ENCODE measurements at places on chromosomes 2 and 18. TPM values are rescaled to one million over a fixed set of nuclear protein-coding genes. Genes with fewer than 3 reads are reported as not detected.

Gene UGT1A4
- total RNA-seq, result not detected

- H3K27me3 ChIP-seq, result no peaks in the 10 kb centered on the region
- H3K4me1 ChIP-seq, result peaks cover 17% of the 10 kb centered on the region
- DNase-seq, result no peak
Observed at GRCh38 chr2:101520246-101520645, 45.3 kb upstream of the RFX8 start.

Gene OTOS
- not detected for total RNA-seq

- no peaks in the 10 kb centered on the region for H3K4me1 ChIP-seq
- H3K27me3 ChIP-seq, result no peaks in the 10 kb centered on the region
- H3K4me3 ChIP-seq, result no peak overlapping the region
- H3K36me3 ChIP-seq, result no peaks in the 10 kb centered on the region
- DNase-seq, result no peak
Observed at GRCh38 chr2:232329716-232330067, 48.9 kb upstream of the ALPP start.

DNA sequence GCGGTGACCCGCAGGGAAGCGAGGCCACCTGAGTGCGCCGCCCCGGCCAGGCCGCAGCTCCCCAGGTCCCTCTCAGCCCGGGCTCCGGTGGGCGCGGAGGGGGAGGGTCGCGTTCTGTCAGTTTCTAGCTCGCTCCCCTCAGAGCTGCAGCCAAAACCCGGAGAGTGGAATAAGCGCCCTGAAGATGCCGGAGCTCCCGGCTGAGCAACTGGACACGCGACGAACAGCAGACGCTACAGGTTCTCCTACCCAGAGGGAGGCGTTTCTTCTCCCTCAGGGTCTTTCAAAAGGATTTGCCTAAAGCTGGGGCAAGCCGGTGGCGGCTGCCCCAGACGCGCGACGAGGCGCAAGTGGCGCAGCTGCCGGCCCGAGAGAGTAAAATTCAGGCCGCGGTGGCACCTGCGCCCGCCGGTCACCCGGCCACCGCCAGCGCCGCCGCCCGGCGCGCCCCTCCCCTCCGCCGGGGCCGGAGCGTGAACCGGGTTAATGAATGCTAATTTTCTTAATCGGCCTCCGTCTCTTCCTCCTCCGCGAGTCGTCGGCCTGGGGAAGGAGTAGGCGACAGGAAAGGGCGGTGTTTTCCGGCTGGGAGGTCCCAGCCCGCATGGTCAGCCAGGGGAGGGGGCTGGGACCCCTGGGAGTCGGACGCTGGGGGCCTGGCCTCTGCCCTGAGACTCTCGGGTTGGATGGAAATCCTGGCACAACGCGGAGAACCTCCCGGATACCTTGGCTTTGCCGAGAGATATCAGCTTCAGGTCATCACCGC, 845 bp upstream of the CDC42EP3 start:
- H3K27ac ChIP-seq, result peak overlapping the region; percentile 93
- peak; percentile 82 for DNase-seq
- no peaks in the 10 kb centered on the region for H3K27me3 ChIP-seq
- H3K36me3 ChIP-seq, result no peaks in the 10 kb centered on the region

Gene FBXO15
- not detected for total RNA-seq

DNA sequence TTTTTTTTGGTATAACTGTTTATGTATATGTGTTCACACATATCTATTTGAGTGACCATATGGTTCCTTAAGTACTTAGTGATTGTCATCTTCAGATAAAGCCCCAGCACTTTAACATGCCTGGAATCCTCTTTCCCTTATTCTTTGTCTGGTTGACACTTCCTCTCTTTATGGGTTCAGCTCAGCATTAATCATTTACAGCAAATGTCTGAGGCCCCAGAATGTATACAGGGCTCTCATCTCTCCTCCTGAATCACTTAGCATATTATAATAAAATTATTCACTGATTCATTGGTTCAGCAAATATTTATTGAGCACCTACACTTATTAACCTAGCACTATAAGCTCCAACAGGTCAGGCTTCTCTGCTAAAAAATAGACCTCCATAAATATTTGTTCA, 43.5 kb upstream of the CD28 start:
- H3K27me3 ChIP-seq, result no peaks in the 10 kb centered on the region
- H3K36me3 ChIP-seq, result no peaks in the 10 kb centered on the region
- H3K4me1 ChIP-seq, result no peaks in the 10 kb centered on the region

GRCh38 chr18:57798713-57799373, 4.3 kb downstream of the ATP8B1 start:
- H3K4me1 ChIP-seq, result peaks cover 29% of the 10 kb centered on the region
- no peak overlapping the region for H3K27ac ChIP-seq
- no peak overlapping the region for H3K4me3 ChIP-seq
- H3K27me3 ChIP-seq, result no peaks in the 10 kb centered on the region
- DNase-seq, result no peak

GRCh38 chr18:47204908-47205522, 28.9 kb upstream of the IER3IP1 start:
- no peak overlapping the region for H3K27ac ChIP-seq
- DNase-seq, result no peak
- H3K4me3 ChIP-seq, result no peak overlapping the region
- H3K36me3 ChIP-seq, result no peaks in the 10 kb centered on the region
- no peaks in the 10 kb centered on the region for H3K4me1 ChIP-seq

GRCh38 chr2:46461709-46462171, 17.6 kb upstream of the TMEM247 start:
- H3K36me3 ChIP-seq, result no peaks in the 10 kb centered on the region
- peaks cover 18% of the 10 kb centered on the region for H3K4me1 ChIP-seq
- H3K27ac ChIP-seq, result no peak overlapping the region
- H3K4me3 ChIP-seq, result no peak overlapping the region

DNA sequence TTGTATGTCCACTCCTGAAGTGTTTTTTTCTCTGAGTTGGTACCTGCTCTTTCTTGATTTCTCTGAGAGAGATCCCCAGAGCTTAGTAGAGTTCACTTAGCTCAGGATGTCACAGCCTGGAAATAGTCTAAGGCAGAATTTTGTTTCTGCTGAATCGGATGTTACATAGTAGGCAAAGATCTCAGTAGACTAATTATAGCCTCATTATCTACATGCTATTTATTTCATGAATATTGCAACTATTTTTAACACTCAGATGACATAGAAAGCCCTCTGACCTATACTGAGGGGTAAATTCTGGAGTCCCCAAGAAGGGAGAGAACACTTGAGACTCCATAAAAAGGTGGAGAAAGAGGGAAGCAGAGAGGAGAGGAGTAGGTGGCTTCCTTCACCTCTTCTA, 160.2 kb downstream of the FHOD3 start:
- H3K4me3 ChIP-seq, result no peak overlapping the region
- H3K27me3 ChIP-seq, result no peaks in the 10 kb centered on the region
- H3K27ac ChIP-seq, result no peak overlapping the region

GRCh38 chr2:223020971-223021675, 30.9 kb upstream of the KCNE4 start:
- H3K4me3 ChIP-seq, result no peak overlapping the region
- no peak overlapping the region for H3K27ac ChIP-seq
- H3K27me3 ChIP-seq, result no peaks in the 10 kb centered on the region
- no peaks in the 10 kb centered on the region for H3K4me1 ChIP-seq
- no peaks in the 10 kb centered on the region for H3K36me3 ChIP-seq
- DNase-seq, result no peak

- H3K27ac ChIP-seq, result no peak within 1 kb of the TSS
- H3K36me3 ChIP-seq, result no peaks in the 10 kb centered on the region
- H3K27me3 ChIP-seq, result peaks cover 46% of the 10 kb centered on the region
- H3K4me1 ChIP-seq, result peaks cover 19% of the 10 kb centered on the region
- peak within 1 kb of the TSS; percentile 52 for H3K4me3 ChIP-seq
Observed at GRCh38 chr18:74457043-74457724, at the start of gene DIPK1C. DIPK1C (minus strand) TSS chr18:74457308; CDS start chr18:74457259, 49 bp downstream.

DNA sequence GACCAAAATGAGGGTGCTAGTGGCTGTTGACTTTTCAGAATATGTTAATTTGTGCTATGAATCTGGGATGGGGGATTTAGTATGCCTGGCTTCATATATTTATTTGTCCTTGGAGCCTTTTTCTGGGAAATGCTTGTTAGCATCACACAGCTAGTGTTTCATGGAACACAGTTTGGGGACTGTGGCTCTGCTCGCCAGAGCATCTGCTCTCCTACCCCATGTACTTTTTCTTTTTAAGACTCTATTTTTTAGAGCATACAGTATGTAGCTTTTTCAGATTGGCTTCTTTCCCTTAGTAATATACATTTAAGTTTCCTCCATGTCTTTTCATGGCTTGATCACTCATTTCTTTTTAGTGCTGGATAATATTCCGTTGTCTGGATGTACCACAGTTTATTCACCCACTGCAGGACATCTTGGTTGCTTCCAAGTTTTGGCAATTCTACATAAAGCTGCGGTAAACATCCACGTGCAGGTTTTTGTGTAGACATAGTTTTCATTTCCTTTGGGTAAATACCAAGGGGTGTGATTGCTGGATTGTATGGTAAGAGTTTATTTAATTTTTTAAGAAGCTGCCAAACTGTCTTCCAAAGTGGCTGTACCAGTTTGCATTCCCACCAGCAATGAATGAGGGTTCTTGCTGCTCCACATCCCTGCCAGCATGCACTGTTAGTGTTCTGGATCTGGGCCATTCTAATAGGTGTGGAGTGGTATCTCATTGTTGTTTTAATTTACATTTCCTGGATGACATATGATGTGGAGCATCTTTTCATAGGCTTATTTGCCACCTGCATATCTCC, 44.1 kb downstream of the EFR3B start:
- H3K4me3 ChIP-seq, result no peak overlapping the region
- DNase-seq, result no peak
- H3K27me3 ChIP-seq, result no peaks in the 10 kb centered on the region

- peaks cover 36% of the 10 kb centered on the region for H3K4me1 ChIP-seq
- no peak for DNase-seq
- no peak overlapping the region for H3K27ac ChIP-seq
- H3K4me3 ChIP-seq, result no peak overlapping the region
Observed at GRCh38 chr2:177422271-177422670, 29.7 kb downstream of the AGPS start.

Gene NPHP1
- 10.3 TPM for total RNA-seq

Gene GAL3ST2
- total RNA-seq, result 0.33 TPM

- no peak for DNase-seq
- H3K27ac ChIP-seq, result no peak overlapping the region
- no peaks in the 10 kb centered on the region for H3K4me1 ChIP-seq
- no peak overlapping the region for H3K4me3 ChIP-seq
- H3K36me3 ChIP-seq, result no peaks in the 10 kb centered on the region
Observed at GRCh38 chr2:161008311-161008710, 151.9 kb upstream of the TANK start.

DNA sequence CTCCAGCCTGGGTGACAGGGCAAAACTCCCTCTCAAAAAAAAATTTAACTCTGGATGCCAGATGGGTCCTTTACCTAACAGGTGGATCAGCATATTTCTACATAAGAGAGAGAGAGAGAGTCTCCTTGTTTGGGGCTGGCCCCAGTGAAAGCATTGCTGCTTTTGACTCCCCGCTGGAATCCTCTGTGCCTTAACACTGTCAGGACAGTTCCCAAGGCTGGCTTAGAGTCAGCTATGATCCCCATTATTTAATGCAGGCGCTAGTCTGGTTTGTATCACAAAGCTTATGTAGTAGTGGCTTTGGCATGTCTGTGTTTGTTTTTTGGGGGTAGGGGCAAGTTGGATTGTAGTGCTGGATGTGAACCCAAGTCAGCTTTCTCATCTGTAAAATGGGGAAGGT, 9.4 kb downstream of the INPP4A start:
- no peak overlapping the region for H3K4me3 ChIP-seq
- H3K36me3 ChIP-seq, result no peaks in the 10 kb centered on the region
- DNase-seq, result peak; percentile 52
- H3K4me1 ChIP-seq, result peaks cover 94% of the 10 kb centered on the region
- no peak overlapping the region for H3K27ac ChIP-seq

GRCh38 chr2:8525582-8526402, 156.1 kb upstream of the ID2 start:
- no peaks in the 10 kb centered on the region for H3K27me3 ChIP-seq
- no peaks in the 10 kb centered on the region for H3K4me1 ChIP-seq
- no peak overlapping the region for H3K4me3 ChIP-seq
- DNase-seq, result peak; percentile 88
- H3K27ac ChIP-seq, result no peak overlapping the region

DNA sequence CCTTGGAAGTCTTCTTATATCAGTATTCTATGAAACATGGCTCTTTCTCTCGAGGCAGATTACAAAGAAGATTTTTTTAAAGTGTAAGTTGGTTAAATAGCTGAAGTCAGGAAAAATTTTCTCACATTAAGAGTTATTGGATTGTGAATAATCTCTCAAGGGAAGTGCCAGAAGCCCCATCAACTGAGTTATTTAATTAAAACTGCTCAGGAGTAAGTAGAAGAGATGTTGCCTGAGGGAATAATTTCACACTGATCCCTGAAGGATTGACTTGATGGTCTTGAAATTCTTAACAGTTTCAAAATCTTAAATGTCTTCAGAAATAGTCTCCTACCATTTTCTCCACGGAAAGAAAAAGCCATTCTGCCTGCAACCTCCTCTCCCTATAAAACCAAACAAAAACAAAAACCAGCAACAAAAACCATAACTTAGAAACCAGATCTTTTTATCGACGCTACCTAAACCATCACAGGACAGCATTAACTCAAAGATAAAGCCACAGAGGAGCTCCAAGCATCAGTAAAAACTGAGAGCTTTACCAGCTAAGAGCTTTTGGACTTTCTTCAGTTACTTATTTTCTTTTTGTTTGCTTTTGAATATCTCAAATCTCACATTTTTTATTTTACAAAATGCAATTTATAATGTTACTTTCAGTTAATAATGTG, 12.9 kb downstream of the CD226 start:
- no peaks in the 10 kb centered on the region for H3K4me1 ChIP-seq
- H3K27me3 ChIP-seq, result no peaks in the 10 kb centered on the region
- DNase-seq, result no peak
- H3K36me3 ChIP-seq, result no peaks in the 10 kb centered on the region

- no peak for DNase-seq
- H3K4me1 ChIP-seq, result no peaks in the 10 kb centered on the region
- H3K27me3 ChIP-seq, result no peaks in the 10 kb centered on the region
- peak overlapping the region; percentile 59 for H3K27ac ChIP-seq
- H3K4me3 ChIP-seq, result no peak overlapping the region
Observed at GRCh38 chr18:9094307-9095226, 7.9 kb upstream of the NDUFV2 start.

DNA sequence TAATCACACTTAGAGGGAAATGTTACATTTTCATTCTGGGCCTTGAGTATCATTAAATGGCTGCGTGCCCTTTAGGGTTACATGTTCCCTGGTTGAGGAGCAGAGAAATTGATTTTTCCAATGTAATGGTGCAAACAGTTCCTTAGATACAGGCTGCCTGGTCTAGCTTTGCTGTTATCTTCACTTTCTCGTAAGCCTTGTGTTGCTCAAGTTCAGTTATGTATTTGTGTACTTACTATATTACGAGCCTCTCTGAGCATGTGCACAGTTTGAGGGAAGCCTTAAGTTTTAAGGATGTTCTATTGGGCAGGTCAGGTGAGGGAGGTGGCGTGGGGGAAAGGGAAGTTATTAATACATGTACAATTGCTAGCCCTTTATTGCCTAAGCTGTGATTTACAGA, 23.7 kb downstream of the CEP192 start:
- H3K36me3 ChIP-seq, result peaks cover 13% of the 10 kb centered on the region
- H3K27ac ChIP-seq, result no peak overlapping the region
- DNase-seq, result no peak
- H3K4me3 ChIP-seq, result no peak overlapping the region
- no peaks in the 10 kb centered on the region for H3K4me1 ChIP-seq
- H3K27me3 ChIP-seq, result no peaks in the 10 kb centered on the region
